SJCRH30 (cell line): ENCODE measurements at places on chromosomes 2 and 18. TPM values are rescaled to one million over a fixed set of nuclear protein-coding genes. Genes with fewer than 3 reads are reported as not detected.

The FASTKD2 gene
- total RNA-seq = 49.0 and 49.7 TPM in 2 replicates

The CYP27C1 gene
- total RNA-seq = 0.30 and 0.35 TPM in 2 replicates

The QPCT gene
- total RNA-seq = 3.1 and 3.2 TPM in 2 replicates

The PJVK gene
- 1.3 TPM in 2 replicates for total RNA-seq

The REG3A gene
- total RNA-seq = not detected in 2 replicates

The UGT1A4 gene
- not detected in 2 replicates for total RNA-seq

The RESP18 gene
- not detected in 2 replicates for total RNA-seq

The MATN3 gene
- 0.15 and 0.40 TPM in 2 replicates for total RNA-seq

The ZNF521 gene
- total RNA-seq = 17.6 and 20.3 TPM in 2 replicates

The NOL4 gene
- total RNA-seq = 0.06 and 0.08 TPM in 2 replicates
